ENCODE measurements at places on chromosomes 4 and X. TPM values are rescaled to one million over a fixed set of nuclear protein-coding genes. Genes with fewer than 3 reads are reported as not detected.
A peak's percentile ranks its signal among the peaks of the same experiment; 100 is the strongest.

DNA sequence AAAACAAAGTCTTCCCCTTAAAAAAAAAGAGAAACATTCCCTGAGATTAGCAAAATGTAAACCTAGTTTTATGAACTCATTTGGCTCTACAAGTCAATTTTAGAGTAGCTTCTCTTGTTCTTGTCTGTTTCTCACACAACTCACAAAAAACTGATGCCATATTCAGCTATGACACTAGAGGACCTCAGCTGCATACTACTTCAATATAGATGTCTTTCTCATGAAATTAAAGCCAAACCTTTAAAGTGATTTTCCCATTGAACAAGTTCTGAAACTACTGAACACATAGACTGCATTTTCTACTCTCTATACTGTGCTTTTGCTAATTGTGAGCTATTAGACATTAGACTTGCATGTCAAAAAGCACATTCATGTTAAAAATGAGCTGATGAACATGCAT is 49.8 kb downstream of the TBCK start:
- no peaks in the 10 kb centered on the region for H3K27me3 ChIP-seq
- no peak for DNase-seq
- no peak overlapping the region for H3K4me3 ChIP-seq
- H3K36me3 ChIP-seq: no peaks in the 10 kb centered on the region
- H3K4me1 ChIP-seq: peaks cover 35% of the 10 kb centered on the region

GRCh38 chr4:155478336-155478835 is 101.6 kb upstream of the MAP9 start:
- H3K4me3 ChIP-seq: no peak overlapping the region
- H3K27ac ChIP-seq: no peak overlapping the region
- peaks cover 43% of the 10 kb centered on the region for H3K4me1 ChIP-seq
- H3K36me3 ChIP-seq: no peaks in the 10 kb centered on the region

DNA sequence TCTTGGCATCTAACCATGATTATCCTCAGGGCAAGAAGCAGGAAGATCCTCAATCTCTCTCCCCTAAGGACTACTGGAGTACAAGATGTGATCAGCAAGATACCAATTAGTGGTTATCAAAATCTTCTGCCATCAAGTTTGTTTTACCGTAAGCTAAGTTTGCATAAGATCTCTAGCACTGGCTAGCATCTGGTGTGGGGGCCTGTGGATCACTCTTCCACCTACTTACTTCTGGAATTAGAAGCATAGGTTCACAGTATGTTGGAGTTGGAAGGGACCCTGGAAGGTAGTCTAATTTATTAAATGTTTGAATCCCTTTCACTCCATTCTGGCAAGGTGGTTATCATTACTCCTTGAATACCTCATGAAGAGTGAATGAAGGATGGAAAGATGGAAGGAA is 93.3 kb upstream of the BANK1 start:
- no peaks in the 10 kb centered on the region for H3K36me3 ChIP-seq
- H3K27ac ChIP-seq: no peak overlapping the region
- no peak overlapping the region for H3K4me3 ChIP-seq
- no peak for DNase-seq
- no peaks in the 10 kb centered on the region for H3K27me3 ChIP-seq

GRCh38 chr4:7423801-7424552 is 10.8 kb downstream of the PSAPL1 start:
- H3K27me3 ChIP-seq: no peaks in the 10 kb centered on the region
- H3K36me3 ChIP-seq: no peaks in the 10 kb centered on the region
- DNase-seq: peak; percentile 16
- peaks cover 11% of the 10 kb centered on the region for H3K4me1 ChIP-seq
- no peak overlapping the region for H3K27ac ChIP-seq
- no peak overlapping the region for H3K4me3 ChIP-seq

DNA sequence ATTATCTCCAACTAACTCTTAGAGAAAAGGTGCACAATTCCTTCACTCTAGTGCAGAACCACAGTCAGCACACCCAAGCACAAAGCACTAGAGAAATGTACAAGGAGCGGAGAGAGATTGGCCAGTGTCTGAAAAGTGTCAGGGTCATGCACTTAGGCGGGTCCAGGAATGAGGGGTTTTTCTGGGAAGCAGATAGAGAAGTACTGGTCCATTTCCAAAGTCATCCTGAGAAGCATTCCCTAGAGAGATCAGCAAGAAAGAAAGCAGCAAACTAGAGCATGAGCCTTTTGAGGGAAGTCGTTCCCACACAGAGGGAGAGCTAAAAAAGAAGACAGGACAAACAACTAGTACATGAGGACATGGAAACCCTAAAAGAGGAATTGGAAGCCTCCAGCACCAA is 168.1 kb upstream of the MAP3K15 start:
- H3K27me3 ChIP-seq: no peaks in the 10 kb centered on the region
- no peaks in the 10 kb centered on the region for H3K4me1 ChIP-seq
- H3K4me3 ChIP-seq: no peak overlapping the region
- peak overlapping the region; percentile 66 for H3K27ac ChIP-seq

- no peaks in the 10 kb centered on the region for H3K27me3 ChIP-seq
- peaks cover 5% of the 10 kb centered on the region for H3K36me3 ChIP-seq
These were observed 3.8 kb downstream of the CD99 start for GRCh38 chrX:2694914-2695267.

DNA sequence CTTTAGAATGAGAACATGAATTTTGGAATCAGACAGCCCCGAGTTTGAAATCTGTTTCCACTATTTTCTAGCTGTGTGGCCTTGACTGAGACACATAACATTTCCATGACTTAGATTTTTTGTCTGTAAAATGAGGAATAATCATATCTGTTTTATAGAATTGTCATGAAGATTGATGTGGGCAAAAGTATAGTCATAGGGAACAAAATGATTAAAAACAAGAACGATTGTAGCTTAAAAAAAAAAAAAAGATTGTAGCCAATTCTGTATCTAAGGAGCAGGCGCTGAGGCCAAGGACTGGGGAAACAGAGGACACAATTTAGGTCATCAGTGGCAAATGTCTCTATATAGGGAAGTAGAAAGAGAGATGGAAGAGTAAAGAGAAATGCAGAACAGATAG is 201.6 kb upstream of the C1QTNF7 start:
- no peak overlapping the region for H3K4me3 ChIP-seq
- H3K27ac ChIP-seq: no peak overlapping the region
- H3K27me3 ChIP-seq: no peaks in the 10 kb centered on the region
- no peak for DNase-seq

DNA sequence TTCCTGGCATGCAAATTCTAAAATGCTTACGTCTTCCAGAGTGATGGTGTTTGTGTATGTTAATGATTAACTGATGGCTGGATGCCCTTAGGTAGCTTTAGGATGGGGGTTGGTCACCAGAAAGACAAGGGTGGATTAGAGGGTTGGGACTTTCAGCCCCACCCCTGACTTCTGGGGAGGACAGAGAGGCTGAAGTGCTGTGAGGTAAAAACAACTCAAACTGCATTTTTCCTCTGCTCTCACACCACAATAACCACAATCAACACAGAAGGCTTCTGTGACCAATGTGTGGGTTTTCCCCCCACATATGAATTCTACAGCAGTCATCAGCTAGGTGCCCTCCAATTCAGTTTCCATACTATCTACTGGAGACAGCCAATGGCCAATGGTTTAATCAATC is 18.7 kb upstream of the DDIT4L start:
- H3K27ac ChIP-seq: no peak overlapping the region
- no peak for DNase-seq
- no peaks in the 10 kb centered on the region for H3K4me1 ChIP-seq
- H3K27me3 ChIP-seq: no peaks in the 10 kb centered on the region
- H3K4me3 ChIP-seq: no peak overlapping the region
- no peaks in the 10 kb centered on the region for H3K36me3 ChIP-seq

- no peak overlapping the region for H3K4me3 ChIP-seq
- peaks cover 14% of the 10 kb centered on the region for H3K4me1 ChIP-seq
- H3K27ac ChIP-seq: no peak overlapping the region
These were observed 18.6 kb upstream of the FRMD7 start for GRCh38 chrX:132146456-132146855.

The MND1 gene
- total RNA-seq: 7.7 TPM

- no peak overlapping the region for H3K27ac ChIP-seq
- no peaks in the 10 kb centered on the region for H3K4me1 ChIP-seq
- no peak overlapping the region for H3K4me3 ChIP-seq
- no peaks in the 10 kb centered on the region for H3K36me3 ChIP-seq
These were observed 361.9 kb downstream of the KCTD8 start for GRCh38 chr4:44086753-44087152.

DNA sequence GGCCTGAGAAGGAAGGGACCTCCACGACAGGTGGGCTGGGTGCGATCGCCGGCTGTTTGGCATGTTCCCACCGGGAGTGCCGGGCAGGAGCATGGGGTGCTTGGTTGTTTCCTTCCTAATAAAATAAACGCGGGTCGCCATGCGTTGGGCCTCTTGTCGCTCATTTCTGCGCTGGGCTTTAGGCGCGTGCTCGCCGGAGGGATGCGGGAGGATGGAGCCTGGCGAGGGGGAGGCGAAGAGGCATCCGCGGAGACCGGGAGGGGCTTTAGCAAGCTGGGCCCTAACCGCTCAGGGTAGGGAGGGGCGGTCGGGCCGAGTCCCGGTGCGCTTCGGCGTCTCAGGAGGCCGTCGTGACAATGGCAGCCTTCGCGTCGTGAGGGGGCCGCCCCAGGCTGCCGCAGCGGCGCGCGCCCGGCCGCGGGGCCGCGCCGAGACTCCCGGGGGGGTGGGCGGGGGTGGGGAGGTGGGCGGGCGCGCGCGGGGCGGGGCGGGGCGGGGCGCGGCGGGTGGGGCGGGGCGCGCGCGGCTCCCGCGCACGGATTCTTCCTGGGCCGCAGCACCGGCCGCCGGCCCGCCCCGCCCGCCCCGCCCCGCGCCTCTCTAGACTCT is 476 bp upstream of the GDI1 start:
- H3K36me3 ChIP-seq: peaks cover 13% of the 10 kb centered on the region
- H3K27ac ChIP-seq: peak overlapping the region; percentile 13
- peak overlapping the region; percentile 75 for H3K4me3 ChIP-seq
- no peaks in the 10 kb centered on the region for H3K27me3 ChIP-seq

GRCh38 chr4:112213091-112213490 is 18.5 kb upstream of the AP1AR start:
- H3K27ac ChIP-seq: no peak overlapping the region
- no peak overlapping the region for H3K4me3 ChIP-seq
- H3K4me1 ChIP-seq: no peaks in the 10 kb centered on the region
- H3K36me3 ChIP-seq: no peaks in the 10 kb centered on the region
- DNase-seq: no peak
- H3K27me3 ChIP-seq: peaks cover 2% of the 10 kb centered on the region

DNA sequence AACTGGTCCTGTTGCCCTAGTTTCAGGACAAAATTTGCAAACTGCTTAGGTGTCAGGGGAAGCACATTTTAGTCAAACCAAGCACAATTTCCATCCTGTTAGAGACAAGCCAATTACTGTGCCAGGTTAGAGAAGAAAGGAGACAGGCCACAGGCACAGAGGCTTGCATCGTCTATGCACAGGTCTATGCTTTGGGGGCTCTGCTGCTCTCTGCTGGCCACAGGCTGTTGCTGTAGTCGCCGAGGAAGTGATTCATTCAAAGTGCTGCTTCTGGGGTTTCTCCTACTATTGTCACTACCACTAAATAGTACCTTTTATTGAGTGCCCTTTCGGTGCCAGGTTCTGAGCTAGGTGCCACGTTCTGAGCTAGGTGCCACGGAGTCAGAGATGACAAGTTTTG is 45.5 kb downstream of the VGLL1 start:
- H3K36me3 ChIP-seq: no peaks in the 10 kb centered on the region
- peaks cover 8% of the 10 kb centered on the region for H3K4me1 ChIP-seq
- no peak overlapping the region for H3K27ac ChIP-seq
- H3K4me3 ChIP-seq: no peak overlapping the region
- peak; percentile 41 for DNase-seq

DNA sequence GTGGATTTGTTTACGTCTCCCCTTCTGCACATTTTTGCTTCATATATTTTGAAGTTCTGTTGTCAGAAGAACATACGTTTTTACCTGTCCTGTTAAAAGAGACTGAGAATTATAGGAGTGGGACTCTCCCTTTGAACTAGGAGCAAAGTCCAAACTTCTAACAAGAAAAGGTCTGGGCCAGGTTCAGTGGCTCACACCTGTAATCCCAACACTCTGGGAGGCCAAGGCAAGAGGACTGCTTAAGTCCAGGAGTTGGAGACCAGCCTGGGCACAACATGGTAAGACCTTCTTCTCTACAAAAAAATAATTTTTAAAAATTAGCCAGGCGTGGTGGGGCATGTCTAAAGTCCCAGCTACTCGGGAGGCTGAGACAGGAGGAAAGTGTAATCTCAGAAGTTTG is 15.8 kb downstream of the LIN54 start:
- H3K27ac ChIP-seq: no peak overlapping the region
- H3K27me3 ChIP-seq: no peaks in the 10 kb centered on the region
- DNase-seq: no peak
- no peaks in the 10 kb centered on the region for H3K36me3 ChIP-seq

The NHSL2 gene
- total RNA-seq: 22.8 TPM

The RIBC1 gene
- total RNA-seq: 2.0 TPM

The SSX1 gene
- total RNA-seq: not detected

GRCh38 chr4:38236503-38236902 is 276.3 kb downstream of the PTTG2 start:
- no peaks in the 10 kb centered on the region for H3K4me1 ChIP-seq
- no peaks in the 10 kb centered on the region for H3K27me3 ChIP-seq
- H3K27ac ChIP-seq: no peak overlapping the region
- H3K4me3 ChIP-seq: no peak overlapping the region

GRCh38 chr4:121307445-121308327 is 73.1 kb downstream of the QRFPR start:
- no peaks in the 10 kb centered on the region for H3K36me3 ChIP-seq
- DNase-seq: no peak
- no peak overlapping the region for H3K4me3 ChIP-seq
- H3K27me3 ChIP-seq: no peaks in the 10 kb centered on the region

The COL4A6 gene
- total RNA-seq: 102 TPM

DNA sequence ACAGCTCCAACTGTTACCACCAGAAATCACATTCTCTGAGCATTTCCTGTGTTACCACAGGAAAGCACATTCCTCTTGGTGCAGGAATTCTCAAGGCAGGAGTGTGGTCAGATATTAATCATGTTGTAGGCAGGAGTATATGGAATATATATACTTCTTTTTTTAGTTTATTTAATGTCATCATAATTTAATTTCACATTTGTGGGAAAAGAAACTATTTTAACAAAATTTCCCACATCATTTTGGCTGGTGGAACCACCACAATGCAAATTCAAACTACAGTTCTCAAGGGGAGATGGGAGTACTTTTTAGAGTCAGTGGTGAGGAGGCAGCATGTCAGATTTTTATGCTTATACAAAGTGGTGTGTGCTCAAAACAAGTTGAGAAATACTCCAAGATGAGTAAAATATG is 139.0 kb downstream of the ATP10D start:
- H3K27me3 ChIP-seq: no peaks in the 10 kb centered on the region
- peaks cover 4% of the 10 kb centered on the region for H3K36me3 ChIP-seq
- H3K27ac ChIP-seq: no peak overlapping the region
- H3K4me3 ChIP-seq: no peak overlapping the region

The CXCL6 gene
- total RNA-seq: 0.20 TPM

DNA sequence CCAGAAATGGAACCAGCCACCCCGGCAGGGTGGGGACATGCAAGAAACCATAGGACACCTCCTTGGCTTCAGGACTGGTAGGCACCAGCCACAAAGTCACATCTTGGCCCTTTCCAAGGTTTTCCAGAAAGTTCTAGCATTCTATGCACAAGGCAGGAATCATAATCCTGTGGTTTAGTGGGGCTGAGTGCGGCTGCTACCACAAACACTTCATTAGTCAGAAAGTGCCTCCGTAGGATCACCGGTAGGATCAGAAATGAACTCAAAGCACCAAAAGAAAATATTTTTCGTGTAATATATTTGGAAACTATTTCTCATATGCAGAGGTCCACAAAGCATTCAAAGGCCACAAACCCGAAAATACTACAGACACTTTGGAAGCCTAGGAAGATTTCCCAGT is 191.7 kb downstream of the PTTG2 start:
- peaks cover 30% of the 10 kb centered on the region for H3K4me1 ChIP-seq
- no peak overlapping the region for H3K27ac ChIP-seq
- H3K36me3 ChIP-seq: no peaks in the 10 kb centered on the region
- peaks cover 35% of the 10 kb centered on the region for H3K27me3 ChIP-seq
- DNase-seq: no peak
